ENCODE measurements at places on chromosomes 3 and 15.

DNA sequence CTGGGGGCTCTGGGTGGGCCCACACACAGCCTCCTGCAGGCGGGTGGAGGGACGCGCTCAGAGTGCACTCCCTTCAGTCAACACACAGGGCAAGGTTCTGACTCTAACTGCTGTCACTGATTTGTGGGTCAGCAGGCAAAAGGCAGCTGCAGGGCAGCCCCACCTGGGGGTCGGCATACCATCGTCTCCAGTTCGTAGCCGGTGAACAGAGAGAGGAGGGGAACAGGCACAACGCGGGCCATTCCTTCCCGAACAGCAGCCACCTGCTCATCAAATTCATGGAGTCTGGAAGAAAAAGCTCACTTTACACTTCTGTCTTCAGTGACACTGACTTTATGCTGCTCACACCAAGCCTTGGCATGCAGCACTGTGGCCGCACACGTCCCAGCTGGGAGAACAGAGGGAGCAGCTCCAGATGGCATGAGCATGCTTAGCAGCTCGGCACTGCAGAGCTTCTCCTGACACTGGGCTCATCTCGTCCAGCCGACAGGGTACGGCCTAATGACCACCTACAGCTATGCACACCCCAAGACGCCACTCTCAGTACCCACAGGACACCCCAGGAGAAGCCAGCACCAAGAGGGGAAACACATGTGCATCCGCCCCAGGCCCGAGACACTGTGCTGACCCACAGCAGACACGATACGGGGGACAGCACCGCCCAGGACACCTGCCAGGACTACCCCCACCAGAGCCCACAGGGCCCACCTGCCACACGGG is 14.4 kb upstream of the OCA2 start:
- DNase-seq = no peak

DNA sequence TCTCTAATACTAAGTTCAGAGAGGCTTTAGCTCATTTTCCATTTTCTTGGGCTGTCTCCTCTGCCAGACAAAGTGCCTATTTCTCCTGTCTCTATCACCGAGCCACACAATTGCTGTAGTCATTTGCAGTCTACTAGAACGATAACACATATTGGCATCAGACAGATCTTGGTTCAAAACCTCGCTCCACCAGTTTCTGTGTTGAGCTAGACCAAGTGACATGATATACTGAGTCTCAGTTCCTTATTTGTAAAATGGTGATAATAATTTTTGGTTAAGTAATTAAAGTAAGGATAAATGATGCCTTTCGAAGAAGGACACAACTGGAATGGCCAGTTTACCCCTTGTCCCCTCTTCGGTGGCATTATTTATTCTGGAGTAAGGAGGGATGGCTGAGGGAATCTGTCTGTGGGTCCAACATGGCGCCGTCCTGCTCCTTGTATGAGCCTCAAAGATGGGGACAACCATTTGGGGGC is 398 bp upstream of the RAB7A start:
- DNase-seq = no peak

DNA sequence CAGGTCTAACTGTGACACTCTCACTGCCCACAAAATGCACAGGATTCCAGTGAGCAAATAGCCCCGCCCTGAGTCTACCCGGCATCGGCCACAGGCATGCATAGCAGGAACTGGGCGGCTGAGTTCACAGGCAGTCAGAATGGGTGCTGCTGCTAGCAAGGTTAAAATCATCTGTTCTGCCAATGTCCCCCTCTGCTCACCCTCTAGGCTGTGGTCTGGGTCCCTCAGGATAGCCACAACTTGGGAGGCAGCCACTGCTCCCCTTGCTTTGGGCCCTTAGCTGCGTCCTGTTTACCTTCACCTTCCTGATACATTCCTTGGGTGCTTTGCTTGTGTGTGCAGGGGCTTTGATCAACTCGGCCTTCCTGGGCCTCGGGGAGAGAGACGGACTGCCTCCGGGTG is 232.9 kb upstream of the RGMA start:
- DNase-seq = no peak

- DNase-seq = no peak
Observed at GRCh38 chr3:14620512-14620911, 31.1 kb upstream of the CCDC174 start.

Data from right cardiac atrium (tissue), 5 donors.